SJSA1 (cell line): ENCODE measurements at places on chromosomes 11 and 22.
A peak's percentile ranks its signal among the peaks of the same experiment; 100 is the strongest.

DNA sequence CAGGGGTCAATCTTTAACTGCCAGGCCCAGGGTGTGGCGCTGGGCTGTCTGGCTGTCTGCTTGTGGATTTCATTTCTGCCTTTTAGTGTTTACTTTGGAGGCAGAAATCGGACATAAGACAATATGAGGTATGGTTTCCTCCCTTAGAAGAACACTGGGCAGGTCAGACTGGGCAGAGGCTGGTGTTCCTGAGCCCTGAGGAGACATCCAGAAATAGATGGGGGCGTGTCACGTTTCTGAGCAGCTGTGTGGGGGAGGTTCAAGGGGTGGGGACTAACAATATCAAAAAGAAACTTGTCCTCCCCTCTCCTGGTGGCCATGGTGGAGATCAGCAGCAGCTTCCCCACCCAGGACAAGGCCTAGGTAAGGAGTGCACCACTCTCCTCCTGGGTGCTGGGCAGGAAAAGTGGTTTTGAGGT lies at the start of gene ART1:
ART1 (plus strand) TSS at position 312 of the 419 bp plus-strand sequence. CDS start 14,086 bp downstream, outside the sequence.
- H3K4me1 ChIP-seq, result peaks cover 13% of the 10 kb centered on the region
- H3K27me3 ChIP-seq, result peaks cover 52% of the 10 kb centered on the region
- H3K27ac ChIP-seq, result no peak within 1 kb of the TSS
- no peak within 1 kb of the TSS for H3K4me3 ChIP-seq
- H3K36me3 ChIP-seq, result peaks cover 3% of the 10 kb centered on the region; the same call in 1 of the 2 replicates

- H3K4me1 ChIP-seq, result no peaks in the 10 kb centered on the region
- H3K27me3 ChIP-seq, result no peaks in the 10 kb centered on the region
- no peak overlapping the region for H3K27ac ChIP-seq
- no peaks in the 10 kb centered on the region for H3K36me3 ChIP-seq
- H3K4me3 ChIP-seq, result no peak overlapping the region
Observed at GRCh38 chr11:115630214-115630613, 126.0 kb upstream of the CADM1 start.

- no peaks in the 10 kb centered on the region for H3K27me3 ChIP-seq
- no peak overlapping the region for H3K27ac ChIP-seq
- H3K4me1 ChIP-seq, result peaks cover 16% of the 10 kb centered on the region
- peaks cover 54% of the 10 kb centered on the region for H3K36me3 ChIP-seq
- H3K4me3 ChIP-seq, result no peak overlapping the region
Observed at GRCh38 chr22:31162015-31162765, 2.2 kb downstream of the RNF185 start.

DNA sequence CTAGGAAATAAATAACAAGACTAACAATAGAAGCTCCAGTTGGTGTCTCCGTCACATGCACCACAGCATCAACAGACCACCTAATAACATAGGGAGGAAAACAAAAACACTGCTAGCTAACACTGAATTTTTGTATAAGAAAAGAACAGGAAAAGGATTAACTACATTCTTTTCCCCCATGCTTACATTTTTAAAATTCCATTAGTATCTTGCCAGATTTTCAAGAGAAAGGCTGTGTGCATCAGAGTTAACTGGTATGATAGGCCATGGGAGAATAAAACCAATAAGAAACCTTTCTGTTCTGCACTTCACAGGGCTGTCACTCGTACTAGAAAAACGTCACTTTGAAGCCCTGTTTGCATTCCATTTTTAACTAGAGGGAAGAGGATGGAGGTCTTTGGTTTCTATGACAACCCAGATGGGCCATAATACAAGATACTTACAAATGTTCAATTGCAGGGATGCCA lies 79.0 kb downstream of the LARGE2 start:
- no peaks in the 10 kb centered on the region for H3K27me3 ChIP-seq
- peak overlapping the region; percentile 76 for H3K27ac ChIP-seq
- no peak overlapping the region for H3K4me3 ChIP-seq
- peak; percentile 86 for DNase-seq
- no peaks in the 10 kb centered on the region for H3K36me3 ChIP-seq
- H3K4me1 ChIP-seq, result peaks cover 17% of the 10 kb centered on the region

GRCh38 chr11:85843929-85844328 lies 11.3 kb upstream of the CCDC83 start:
- no peaks in the 10 kb centered on the region for H3K27me3 ChIP-seq
- no peaks in the 10 kb centered on the region for H3K36me3 ChIP-seq
- DNase-seq, result no peak

GRCh38 chr11:92384358-92384757 lies 159.7 kb downstream of the FAT3 start:
- H3K36me3 ChIP-seq, result no peaks in the 10 kb centered on the region
- DNase-seq, result no peak
- no peaks in the 10 kb centered on the region for H3K27me3 ChIP-seq
- no peak overlapping the region for H3K27ac ChIP-seq
- H3K4me3 ChIP-seq, result no peak overlapping the region

- H3K4me3 ChIP-seq, result peak overlapping the region; percentile 89
- no peaks in the 10 kb centered on the region for H3K27me3 ChIP-seq
- H3K4me1 ChIP-seq, result peaks cover 10% of the 10 kb centered on the region
- no peak for DNase-seq
Observed at GRCh38 chr11:119055901-119056300, 1.1 kb downstream of the HYOU1 start.

DNA sequence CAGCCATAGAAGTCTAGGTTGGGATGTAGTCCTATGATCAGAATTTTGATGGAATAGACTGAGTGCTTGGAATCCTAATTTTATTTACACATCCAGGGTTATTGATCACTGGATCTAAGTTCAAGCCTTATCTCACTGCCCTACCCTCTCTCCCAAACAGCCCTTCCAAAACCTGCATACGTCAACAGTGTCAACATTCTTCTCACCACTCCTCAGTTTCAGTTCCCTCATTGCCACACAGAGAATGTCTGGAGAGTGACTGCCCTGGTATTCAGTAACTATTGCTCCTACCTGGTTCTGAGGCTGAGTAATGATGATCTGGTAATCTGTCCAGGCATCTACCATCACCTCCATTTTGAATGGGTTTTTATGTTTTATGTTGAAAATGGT lies 60.0 kb downstream of the GLYATL1 start:
- H3K4me3 ChIP-seq, result no peak overlapping the region
- DNase-seq, result no peak
- no peak overlapping the region for H3K27ac ChIP-seq
- H3K36me3 ChIP-seq, result no peaks in the 10 kb centered on the region
- H3K4me1 ChIP-seq, result no peaks in the 10 kb centered on the region

DNA sequence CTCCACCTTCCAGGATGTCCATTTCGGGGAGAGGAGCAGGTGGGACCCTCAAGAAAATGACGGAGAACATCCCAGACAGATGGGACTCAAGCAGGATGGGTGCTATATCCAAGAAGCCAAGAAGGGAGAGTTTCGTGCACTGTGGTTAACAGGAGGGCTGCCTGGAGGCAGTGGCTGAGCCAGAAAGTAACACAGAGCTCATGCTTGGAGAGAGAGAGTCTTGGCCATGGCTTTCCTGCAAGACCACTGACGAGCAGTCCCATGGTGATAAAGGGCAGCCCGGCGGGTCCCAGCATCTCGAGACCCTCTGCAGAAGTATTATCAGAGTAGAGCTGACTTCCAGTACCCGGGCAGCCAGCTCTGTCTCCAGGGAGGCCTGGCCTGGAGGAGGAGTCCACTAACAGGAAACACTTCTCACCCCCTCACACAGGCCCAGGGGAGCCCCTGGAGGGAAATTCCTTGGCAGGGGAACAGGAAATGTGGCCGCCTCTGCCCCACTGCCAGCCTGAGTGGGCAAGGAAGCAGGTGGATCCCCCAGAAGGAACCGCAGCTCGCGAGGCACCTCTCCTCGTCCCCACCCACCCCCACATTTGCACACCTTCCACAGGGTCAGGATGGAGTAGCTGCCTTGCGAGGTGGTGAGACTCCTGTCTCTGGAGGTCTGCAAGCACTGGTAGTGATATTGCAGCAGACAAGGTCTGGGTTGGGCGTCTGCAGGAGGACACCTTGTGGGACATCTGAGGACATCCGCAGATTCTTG lies 32.2 kb downstream of the CYTH4 start:
- no peaks in the 10 kb centered on the region for H3K36me3 ChIP-seq
- DNase-seq, result no peak
- H3K4me1 ChIP-seq, result peaks cover 11% of the 10 kb centered on the region
- no peaks in the 10 kb centered on the region for H3K27me3 ChIP-seq
- no peak overlapping the region for H3K4me3 ChIP-seq

DNA sequence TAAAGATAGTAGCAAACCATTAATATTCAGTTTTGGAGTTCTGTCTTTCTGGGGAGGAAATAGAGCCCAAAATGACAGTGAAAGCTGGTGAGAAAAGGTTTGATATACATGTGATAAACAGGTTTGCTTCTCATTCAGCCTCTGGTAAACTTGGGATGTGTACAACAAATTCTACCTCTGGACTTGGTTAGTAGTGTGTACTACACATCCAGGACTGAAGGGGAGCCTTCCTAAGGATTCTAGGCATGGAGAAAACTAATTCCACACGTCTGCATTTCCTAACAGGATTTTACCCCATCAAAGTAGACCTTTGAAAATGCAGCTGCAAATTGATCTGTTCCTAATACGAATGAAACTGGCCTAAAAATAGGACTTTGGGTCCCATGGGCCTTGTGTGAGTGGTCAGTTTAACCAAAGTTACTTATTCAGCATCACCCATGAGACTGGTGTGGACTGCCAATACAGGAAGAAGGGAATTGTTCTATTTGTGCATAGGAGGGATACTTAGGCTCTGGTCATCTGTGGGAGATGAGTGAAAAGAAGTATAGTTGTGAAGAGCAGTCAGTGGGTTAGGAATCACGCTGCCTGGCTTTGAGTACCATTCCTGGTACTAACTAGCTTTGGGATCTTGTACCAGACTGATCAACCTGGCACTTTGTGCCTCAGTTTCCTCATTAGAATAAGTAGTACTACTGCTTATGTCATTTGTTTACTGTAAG lies 74.2 kb downstream of the YAP1 start:
- H3K4me1 ChIP-seq, result peaks cover 29% of the 10 kb centered on the region
- H3K27me3 ChIP-seq, result no peaks in the 10 kb centered on the region
- no peak overlapping the region for H3K27ac ChIP-seq
- no peaks in the 10 kb centered on the region for H3K36me3 ChIP-seq
- DNase-seq, result no peak

DNA sequence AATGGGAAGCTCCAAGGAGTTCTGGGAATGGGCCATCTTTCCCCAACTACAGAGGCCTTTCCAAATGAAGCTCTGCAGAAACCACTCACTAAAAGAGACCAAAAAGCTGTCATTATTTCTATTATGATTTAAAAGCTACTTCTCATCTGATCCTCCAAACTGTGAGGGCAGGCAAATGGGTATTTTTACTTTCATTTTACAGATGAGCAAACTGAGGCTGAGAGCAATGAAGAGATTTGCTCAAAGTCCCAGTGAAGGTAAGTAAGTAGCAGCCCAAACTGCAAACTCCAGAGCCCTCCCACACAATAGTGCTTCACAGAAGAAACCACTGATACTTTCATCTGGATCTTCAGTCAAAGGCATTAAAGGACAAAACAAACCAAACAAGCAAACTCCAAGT lies 1.4 kb downstream of the RSPH14 start:
- H3K4me1 ChIP-seq, result peaks cover 22% of the 10 kb centered on the region
- H3K36me3 ChIP-seq, result no peaks in the 10 kb centered on the region
- no peak overlapping the region for H3K27ac ChIP-seq

DNA sequence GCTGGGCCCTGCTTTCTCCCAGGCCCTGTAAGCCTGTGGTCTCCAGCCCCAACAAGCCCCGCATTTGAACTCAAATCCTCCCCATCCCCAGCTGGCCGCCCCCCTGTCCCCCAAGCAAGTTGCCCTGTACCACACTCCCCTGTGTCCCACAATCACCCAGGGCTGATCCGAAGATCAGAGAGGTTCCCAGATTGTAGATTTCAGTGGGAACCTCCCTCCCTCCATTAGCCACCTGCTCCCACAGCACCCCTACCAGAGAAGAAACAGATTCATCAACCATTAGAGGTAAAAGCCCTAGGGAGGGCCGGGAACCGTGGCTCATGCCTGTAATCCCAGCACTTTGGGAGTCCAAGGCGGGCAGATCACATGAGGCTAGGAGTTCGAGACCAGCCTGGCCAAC lies 107.5 kb downstream of the FEZ1 start:
- H3K27me3 ChIP-seq, result no peaks in the 10 kb centered on the region
- H3K27ac ChIP-seq, result no peak overlapping the region

GRCh38 chr11:104352036-104352435 lies 188.1 kb upstream of the PDGFD start:
- H3K4me1 ChIP-seq, result no peaks in the 10 kb centered on the region
- DNase-seq, result no peak
- H3K27ac ChIP-seq, result no peak overlapping the region
- H3K27me3 ChIP-seq, result no peaks in the 10 kb centered on the region
- no peaks in the 10 kb centered on the region for H3K36me3 ChIP-seq

DNA sequence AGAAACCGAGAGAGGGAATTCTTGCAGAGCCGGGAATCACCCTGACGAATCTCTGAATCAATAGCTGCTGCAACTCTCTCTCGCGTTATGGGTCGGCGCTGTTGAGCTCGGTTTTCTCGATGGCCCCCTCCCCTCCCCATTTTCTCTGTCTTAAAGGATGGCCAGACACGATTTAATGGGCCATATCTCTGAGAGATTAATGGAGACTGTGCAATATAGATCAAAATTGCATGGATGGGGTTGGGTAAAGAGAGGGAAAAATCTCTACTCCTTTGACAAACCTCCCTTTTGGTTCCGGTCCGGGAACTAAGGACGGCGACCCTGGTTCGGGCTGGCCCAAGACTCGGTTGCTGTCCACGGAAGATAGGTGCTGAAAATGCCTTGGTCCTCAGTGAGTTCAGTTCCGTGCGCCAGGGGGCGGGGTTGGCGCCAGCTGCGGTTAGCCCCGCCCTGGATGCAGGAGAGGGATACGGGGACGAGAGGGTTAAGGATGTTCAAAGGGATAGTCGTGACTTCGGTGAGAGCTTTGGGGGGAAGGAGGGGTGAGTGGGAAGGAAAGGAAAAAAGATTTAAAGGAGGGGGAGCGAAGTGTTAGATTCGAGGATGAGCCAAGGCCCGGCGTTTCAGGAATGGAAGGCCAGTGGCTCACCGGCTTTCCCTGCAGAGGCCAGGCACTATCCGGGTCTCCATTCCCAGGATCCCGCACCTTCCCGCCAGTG lies 103.6 kb upstream of the HSD17B12 start:
- DNase-seq, result no peak
- no peak overlapping the region for H3K4me3 ChIP-seq
- H3K4me1 ChIP-seq, result peaks cover 25% of the 10 kb centered on the region
- H3K27me3 ChIP-seq, result peaks cover 93% of the 10 kb centered on the region
- no peak overlapping the region for H3K27ac ChIP-seq

- H3K4me1 ChIP-seq, result peaks cover 4% of the 10 kb centered on the region
- no peaks in the 10 kb centered on the region for H3K27me3 ChIP-seq
- no peak overlapping the region for H3K4me3 ChIP-seq
- peaks cover 67% of the 10 kb centered on the region for H3K36me3 ChIP-seq
Observed at GRCh38 chr22:42799461-42800405, 57.3 kb downstream of the ARFGAP3 start.

DNA sequence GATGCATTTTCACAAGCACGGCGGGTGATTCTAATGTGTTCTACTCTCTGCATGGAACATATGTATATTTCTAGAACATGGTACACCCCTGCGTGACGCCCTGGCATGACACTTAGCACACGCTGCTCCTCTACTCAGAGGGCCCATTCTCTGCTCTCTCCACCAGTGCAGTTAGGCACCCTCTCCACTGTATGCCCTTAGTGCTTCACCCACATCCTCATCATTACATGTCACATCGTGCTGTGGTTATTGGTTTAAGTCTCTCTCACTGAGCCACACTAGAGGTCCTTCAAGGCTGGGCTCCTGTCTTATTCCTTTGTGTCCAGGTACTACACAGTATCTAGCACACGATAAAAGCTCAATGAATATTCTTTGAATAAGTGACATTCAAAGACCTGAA lies 16.7 kb downstream of the TMPRSS13 start:
- H3K4me1 ChIP-seq, result no peaks in the 10 kb centered on the region
- H3K27ac ChIP-seq, result no peak overlapping the region
- no peak for DNase-seq
- H3K36me3 ChIP-seq, result no peaks in the 10 kb centered on the region
- no peak overlapping the region for H3K4me3 ChIP-seq
